ENCODE measurements at places on chromosomes 13 and 19. TPM values are rescaled to one million over a fixed set of nuclear protein-coding genes. Genes with fewer than 3 reads are reported as not detected.

- DNase-seq: no peak
- H3K27me3 ChIP-seq: peaks cover 1% of the 10 kb centered on the region
- no peak overlapping the region for H3K4me3 ChIP-seq
Observed at GRCh38 chr13:111908981-111909380, 158.0 kb upstream of the SOX1 start.

DNA sequence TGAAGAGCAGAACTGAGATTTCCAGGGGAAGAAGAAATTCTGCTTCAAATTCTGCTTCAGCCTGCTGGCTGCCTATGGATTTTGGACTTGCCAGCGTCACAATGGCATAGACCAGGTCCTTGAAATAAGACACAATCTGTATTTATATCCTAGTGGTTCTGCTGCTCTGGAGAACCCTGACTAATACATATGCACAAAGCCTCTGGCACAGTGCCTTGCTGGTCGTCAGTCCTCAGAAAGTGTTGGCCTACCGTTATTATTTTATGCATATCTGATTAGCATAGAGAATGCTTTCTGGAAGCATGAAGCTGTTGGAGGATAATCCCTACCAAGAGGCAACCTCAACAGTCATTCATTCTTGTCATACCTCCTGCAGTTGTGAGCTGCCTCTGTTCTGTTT lies 213.7 kb downstream of the B3GLCT start:
- no peaks in the 10 kb centered on the region for H3K36me3 ChIP-seq
- H3K27me3 ChIP-seq: peaks cover 5% of the 10 kb centered on the region
- no peaks in the 10 kb centered on the region for H3K4me1 ChIP-seq
- no peak overlapping the region for H3K4me3 ChIP-seq

GRCh38 chr19:1908364-1908678 lies 3.1 kb downstream of the ADAT3 start:
- H3K36me3 ChIP-seq: peaks cover 3% of the 10 kb centered on the region
- peaks cover 23% of the 10 kb centered on the region for H3K4me1 ChIP-seq
- DNase-seq: no peak
- H3K27ac ChIP-seq: no peak overlapping the region
- H3K27me3 ChIP-seq: no peaks in the 10 kb centered on the region

DNA sequence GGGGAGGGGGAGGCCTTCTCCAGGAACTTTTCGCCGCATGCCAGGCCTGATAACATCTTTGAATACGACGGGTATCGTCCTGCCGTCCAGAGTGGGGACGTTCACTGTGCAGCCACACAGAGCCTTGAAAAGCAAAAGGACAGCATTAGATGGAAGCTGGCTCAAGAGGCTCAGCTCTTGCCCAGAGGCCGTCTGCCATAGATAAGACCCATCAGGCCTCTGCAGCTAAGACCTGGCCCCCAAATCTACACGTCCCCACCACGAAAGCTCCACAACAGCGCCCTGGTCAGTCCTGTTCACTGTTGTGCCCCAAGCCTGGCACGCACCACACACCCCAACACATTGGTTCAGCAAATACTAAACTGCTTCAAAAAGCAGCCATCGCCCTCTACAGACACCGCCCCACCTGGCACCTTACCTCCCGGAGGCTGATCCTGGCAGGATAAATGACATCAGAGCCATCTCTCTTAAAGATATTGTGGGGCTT lies 2.1 kb downstream of the DNAJB1 start:
- H3K4me1 ChIP-seq: peaks cover 49% of the 10 kb centered on the region
- peaks cover 2% of the 10 kb centered on the region for H3K27me3 ChIP-seq
- peaks cover 32% of the 10 kb centered on the region for H3K36me3 ChIP-seq
- H3K27ac ChIP-seq: peak overlapping the region; percentile 77
- DNase-seq: no peak
- peak overlapping the region; percentile 91 for H3K4me3 ChIP-seq

GRCh38 chr13:76822698-76823267 lies 63.4 kb downstream of the KCTD12 start:
- H3K27ac ChIP-seq: no peak overlapping the region
- peaks cover 2% of the 10 kb centered on the region for H3K27me3 ChIP-seq
- no peak for DNase-seq
- no peak overlapping the region for H3K4me3 ChIP-seq

- no peaks in the 10 kb centered on the region for H3K4me1 ChIP-seq
- H3K4me3 ChIP-seq: no peak overlapping the region
- no peak overlapping the region for H3K27ac ChIP-seq
- H3K36me3 ChIP-seq: no peaks in the 10 kb centered on the region
Observed at GRCh38 chr19:7582446-7582845, 13.2 kb upstream of the CAMSAP3 start.

GRCh38 chr19:45243144-45243732 lies 2.0 kb downstream of the EXOC3L2 start:
- H3K4me1 ChIP-seq: no peaks in the 10 kb centered on the region
- H3K36me3 ChIP-seq: no peaks in the 10 kb centered on the region
- H3K27me3 ChIP-seq: peaks cover under 1% of the 10 kb centered on the region
- DNase-seq: no peak

Gene POSTN
- total RNA-seq: not detected

Gene KBTBD6
- total RNA-seq: 6.8 TPM

Gene NLRP12
- not detected for total RNA-seq

Gene TGFBR3L
- total RNA-seq: 7.5 TPM

Gene ELOF1
- 76.7 TPM for total RNA-seq

Gene ELSPBP1
- total RNA-seq: not detected

Gene KLHL1
- not detected for total RNA-seq

Gene TMC4
- total RNA-seq: 0.73 TPM

Gene ZNF571
- total RNA-seq: 0.64 TPM

Gene TSHZ3
- total RNA-seq: 2.0 TPM

All from activated T-helper 1 cell treated with anti-CD3 and anti-CD28 coated beads, Interleukin-12 subunit alpha, Interleukin-12 subunit beta, Interleukin-2, Interleukin-4 antibody, amounts not matched to agents 30 ng/mL and 10 ng/mL and 1 ng/mL, durations not matched to agents 14 hours and 24 hours and 36 hours (primary cell).